Fibroblast of skin of left biceps (primary cell): ENCODE measurements at places on chromosomes 6 and 20.

- no peak for DNase-seq
These were observed 98.2 kb upstream of the HDGFL1 start for GRCh38 chr6:22471132-22471690.

GRCh38 chr20:6122873-6123648, at the start of gene FERMT1:
TSS of gene FERMT1 (minus strand) at chr20:6123030. CDS start at chr20:6119554, 3,476 bp downstream.
- DNase-seq: no peak

DNA sequence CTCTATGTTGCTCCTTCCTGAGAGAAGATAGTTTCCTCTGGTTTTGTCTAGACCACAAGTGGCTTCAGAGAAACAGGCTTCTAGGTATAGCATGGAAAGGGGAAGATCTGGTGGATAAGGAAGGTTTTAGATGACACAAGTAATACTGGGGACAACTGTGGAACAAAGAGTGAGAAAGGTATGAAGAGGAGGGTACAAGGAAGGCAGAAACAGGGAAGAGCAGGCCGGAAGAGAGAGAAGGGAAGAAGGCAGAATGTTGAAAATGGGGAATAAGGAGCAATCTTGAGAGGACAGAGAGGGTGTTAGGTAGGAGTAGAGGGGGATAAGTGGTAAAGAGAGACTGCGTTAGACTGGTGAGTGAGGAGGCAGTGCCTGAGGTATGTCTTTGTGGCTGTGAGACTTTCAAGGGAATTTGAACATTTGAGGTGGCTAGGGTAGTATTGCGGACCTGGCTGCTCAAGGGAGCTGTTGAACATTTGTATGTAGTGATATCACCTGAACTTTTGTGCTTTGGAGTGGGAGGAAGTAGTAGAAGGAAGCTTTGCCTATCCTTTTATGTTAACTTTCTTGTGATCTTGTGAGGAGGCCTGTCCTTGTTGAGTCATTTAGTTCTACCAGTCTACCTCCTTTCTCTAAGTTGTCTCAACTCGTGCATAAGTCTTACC, 69.5 kb downstream of the FOXO3 start:
- DNase-seq: no peak

DNA sequence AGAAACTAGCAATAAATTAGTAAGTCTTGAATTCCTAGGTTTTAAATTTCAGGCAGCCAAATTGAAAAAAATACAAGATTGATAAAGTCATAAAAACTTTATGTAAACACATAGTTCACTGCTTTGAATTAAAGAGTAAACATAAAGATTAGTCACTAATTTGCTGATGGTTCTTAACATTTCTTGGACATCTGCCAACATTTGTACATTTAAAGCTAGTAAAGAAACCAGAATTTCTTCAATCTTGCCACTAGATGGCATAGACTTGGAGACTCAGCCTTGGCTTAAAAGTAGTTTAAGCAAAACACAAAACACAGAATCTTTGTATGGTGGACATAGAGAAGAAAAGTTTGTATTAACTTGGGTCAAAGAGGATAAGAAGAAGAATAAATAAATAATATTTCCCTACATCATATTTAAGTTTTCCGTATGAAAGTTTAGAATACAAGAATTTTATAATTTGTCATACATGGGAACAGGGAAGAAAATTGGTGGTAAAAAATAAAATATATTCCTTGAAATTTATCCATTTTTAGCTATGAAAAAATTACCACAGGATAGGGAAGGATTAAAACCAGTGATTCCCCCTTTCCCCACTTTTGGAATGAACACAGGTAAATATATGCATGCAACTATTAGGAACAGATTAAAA, 41.7 kb upstream of the FAM135A start:
- peak; percentile 54 for DNase-seq

DNA sequence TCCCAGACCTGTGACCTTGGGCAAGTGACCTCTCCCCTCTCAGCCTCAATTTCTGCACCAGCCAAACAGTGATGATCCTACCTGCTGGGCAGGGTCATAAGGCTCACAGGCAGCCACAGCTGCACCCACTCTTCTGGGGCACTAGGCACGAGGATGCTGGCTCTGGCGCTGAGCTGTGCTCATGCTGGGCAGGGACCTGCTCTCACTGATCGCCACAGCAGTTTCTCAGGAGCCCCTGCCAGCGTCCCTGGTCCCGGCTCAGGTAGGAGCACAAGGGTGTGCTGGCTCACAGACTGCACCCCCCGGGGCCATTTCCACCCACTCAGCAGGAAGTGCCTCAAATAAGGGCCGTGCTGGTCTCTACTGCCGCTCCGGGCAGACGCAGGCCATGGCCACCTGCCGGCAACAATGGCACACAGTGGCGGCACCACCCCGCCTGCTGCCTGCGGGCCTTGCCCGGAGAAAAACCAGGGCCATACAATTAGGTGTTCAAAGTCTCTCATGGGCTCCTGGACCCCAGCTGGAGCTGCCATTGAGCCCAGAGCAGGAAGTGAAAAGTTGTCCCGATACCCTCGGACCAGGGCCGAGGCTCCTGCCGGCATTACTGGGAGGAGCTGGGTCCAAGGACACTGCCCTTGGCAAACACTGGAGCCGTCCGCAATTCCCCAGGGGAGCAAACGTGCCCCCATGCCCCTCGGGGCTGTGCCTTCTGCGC, 4.6 kb upstream of the CABLES2 start:
- no peak for DNase-seq

DNA sequence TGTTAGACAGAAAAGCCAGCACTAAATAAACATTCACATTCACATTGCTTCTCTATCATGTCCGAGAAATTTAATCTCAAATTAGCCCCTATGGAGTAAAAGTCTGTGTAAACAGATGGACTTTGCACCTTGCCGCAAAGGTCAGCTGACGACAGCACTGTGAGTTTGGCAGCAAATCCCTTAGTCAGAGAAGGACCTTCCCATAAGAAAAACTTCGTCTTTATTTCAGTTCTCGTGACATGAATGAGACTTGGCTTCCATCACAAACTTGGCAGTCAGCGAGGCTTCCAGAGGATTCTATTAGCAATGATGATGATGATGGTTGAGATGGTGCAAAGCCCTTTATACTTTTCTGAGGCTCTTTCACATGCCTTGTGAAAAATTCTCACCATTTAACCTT, 133.7 kb upstream of the IFNGR1 start:
- DNase-seq: no peak

DNA sequence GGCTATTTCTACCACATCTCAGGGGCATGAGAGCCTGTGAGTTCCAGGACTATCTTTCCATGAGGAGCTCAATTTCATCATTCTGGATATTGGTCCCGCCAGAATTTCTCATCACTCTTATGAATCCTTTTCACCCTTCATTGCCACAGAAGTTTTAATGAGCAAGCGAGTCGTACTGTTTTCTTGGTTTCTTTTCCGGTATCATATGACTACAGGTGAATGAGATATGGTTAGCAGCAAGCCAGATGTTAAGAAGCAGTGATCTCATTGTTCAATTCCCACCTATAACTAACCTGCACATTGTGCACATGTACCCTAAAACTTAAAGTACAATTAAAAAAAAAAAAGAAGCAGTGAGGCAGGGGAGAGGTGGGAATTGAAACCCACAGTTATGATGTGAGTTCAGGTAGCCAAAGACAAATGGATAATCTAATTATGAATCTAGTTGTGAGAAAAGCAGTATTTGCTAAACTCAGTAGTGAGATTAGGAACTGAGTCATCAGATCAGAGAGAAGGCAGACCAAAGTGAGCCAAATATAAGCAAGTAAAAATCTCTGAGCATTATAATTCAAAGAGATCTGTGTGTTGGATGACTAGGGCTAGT, 78.0 kb upstream of the ELOVL5 start:
- no peak for DNase-seq

DNA sequence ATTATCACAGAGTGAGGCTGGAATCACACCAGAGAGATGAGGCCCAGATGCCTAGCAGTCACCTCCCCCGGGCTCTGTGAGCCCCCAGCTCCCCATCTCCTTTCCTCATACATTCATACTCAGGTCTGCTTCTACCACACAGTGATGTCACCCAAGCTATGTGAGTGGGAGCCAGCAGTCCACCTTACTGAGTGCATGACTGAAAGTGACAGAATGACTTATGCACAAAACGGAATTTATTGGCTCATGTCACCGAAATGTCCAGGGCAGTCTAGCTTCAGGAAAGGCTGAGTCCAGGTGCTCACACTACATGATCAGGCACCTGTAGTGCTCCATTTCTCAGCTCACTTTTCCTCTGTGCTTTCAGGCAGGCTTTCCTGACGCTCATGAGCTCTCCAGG, 36.7 kb upstream of the CCN6 start:
- DNase-seq: no peak

DNA sequence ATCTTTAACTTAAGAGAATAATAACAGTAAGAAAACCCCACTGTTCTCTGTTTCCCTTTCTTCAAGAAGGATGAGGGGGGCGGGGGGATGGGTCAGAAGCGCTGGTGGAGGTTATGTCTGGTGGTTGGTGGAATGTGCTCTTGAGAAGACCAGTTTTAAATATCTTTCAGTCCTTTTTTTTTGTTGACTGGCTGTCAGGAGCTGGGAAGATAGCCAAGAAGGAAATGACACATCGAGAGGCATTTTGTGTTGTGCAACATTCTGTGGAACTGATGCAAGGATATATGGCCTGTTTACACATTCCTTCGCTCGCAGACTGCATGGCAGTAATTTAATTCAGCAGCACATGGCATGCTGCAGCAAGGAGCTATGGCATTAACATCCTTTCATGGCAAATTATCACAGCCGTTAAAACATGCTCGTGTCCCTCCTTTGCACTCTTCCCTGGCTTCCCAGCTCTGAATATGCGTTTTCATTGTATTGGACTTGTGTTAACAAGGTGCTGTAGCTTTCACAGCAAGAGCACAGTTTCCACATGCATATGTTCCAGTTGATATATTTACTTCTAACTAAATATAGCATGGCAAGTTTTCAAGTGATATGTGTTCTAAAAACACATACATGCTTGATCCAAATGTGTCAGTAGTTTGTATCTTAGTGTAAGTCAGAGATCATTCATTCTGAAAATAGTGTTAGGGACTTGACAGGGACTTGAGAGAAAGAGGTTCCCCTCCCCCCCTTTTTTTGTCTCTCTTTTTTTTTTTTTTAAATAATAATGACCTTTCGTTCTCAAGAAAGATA, 68.2 kb upstream of the SUPT3H start:
- DNase-seq: peak; percentile 99

DNA sequence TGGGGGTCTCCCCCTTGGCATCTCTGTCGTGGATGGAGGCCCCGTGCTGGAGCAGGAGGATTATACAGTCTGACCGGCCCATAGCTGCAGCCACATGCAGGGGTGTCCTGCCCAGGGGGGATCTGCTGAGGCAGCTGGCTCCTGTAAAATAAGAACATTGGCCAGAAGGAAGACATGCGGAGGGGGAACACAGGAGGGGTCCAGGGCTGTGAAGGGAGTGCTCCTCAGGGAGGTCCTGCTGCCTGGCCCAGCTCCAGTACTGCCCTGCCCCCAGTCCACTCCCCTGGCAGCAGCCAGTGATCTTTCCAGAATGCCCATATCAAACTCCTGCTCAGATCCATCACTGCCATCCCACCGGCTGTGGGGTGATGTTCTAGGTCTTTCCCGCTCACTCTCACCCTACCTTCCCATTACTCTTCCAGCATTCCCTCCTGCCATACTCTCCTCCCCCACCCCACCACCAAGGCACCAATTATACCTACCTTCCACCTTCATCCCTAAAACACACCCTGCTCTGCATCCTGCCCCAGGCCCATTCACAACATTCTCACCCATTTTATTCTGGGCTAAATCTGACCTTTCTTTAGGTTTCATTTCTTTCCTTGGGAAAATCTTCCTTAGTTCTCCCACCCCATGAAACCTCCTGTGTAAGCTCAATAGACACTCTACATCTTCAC, 9.7 kb downstream of the ANKRD60 start:
- no peak for DNase-seq

GRCh38 chr20:57594092-57594951, 25.9 kb downstream of the ZBP1 start:
- DNase-seq: no peak

GRCh38 chr20:63370618-63371187, 9.6 kb upstream of the CHRNA4 start:
- no peak for DNase-seq

GRCh38 chr6:56958481-56958880, 3.6 kb downstream of the BEND6 start:
- DNase-seq: no peak

- DNase-seq: no peak
These were observed at the start of gene SNAP91 for GRCh38 chr6:83708970-83709747. TSS of gene SNAP91 (minus strand) at chr6:83709101. CDS start at chr6:83707927, 1,174 bp downstream.

- DNase-seq: no peak
These were observed 122.8 kb upstream of the COL21A1 start for GRCh38 chr6:56370127-56370540.

- no peak for DNase-seq
These were observed 51.4 kb downstream of the ERMARD start for GRCh38 chr6:169802790-169803189.

- no peak for DNase-seq
These were observed 264.2 kb downstream of the THBS2 start for GRCh38 chr6:168989421-168989820.

GRCh38 chr20:33063271-33063670, 9.6 kb downstream of the BPIFB3 start:
- no peak for DNase-seq

DNA sequence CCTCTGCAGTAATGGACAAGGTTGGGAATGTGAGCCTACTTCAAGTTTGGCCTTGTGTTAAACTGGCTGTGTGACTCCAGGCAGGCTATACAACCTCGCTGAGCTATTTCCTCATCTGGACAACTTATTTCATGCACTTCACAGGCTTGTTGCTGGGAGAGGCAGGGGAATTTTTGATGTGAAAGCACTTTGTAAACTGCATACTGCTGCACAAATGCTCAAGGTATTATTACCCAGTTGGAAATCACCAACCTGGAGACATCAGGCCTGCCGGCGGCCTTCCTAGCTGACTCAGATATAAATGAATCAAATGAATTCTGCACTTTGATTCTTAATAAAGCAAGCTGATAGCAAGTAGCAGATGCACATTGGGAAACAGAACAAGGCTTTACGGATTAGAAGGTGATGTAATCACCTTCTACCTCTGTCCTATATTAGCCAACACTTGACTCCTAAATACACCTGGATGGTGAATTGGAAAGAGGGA, 10.1 kb downstream of the JARID2 start:
- no peak for DNase-seq
